Activated B cell treated with CpG ODN at 0.5 μM for 24 hours (primary cell): ENCODE measurements at places on chromosomes 4 and X. TPM values are rescaled to one million over a fixed set of nuclear protein-coding genes. Genes with fewer than 3 reads are reported as not detected.
A peak's percentile ranks its signal among the peaks of the same experiment; 100 is the strongest.

DNA sequence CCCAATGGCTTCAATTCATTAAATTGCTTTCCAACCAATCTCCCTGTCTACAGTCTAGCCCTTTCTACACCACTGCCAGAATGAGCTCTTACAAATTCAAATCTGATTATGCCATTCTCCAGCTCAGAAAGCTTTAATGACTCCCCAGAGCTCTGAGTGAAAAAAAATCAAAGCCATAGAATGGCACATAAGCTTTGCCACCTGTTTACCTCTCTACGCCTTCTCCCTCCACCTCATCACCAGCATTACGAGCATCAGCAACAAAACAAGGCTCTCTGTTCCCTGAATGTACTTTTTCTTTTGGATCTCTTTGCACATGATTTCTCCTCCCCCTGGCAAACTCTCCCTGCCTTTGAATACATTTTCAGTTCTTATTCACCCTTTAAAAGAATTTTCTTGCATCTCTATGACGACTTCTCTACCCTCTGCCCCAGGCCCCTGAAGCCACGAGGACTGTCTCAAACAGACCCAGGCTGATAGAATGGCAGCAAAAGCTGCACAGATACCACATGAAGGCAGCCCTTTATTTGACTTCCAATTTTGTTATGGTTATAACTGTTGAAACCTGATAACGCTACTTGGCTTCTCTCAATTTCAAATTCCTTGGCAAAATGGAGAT is 516.0 kb downstream of the PCDH7 start:
- no peak for DNase-seq
- H3K4me1 ChIP-seq = no peaks in the 10 kb centered on the region
- H3K4me3 ChIP-seq = no peak overlapping the region
- no peaks in the 10 kb centered on the region for H3K27me3 ChIP-seq
- H3K27ac ChIP-seq = no peak overlapping the region

GRCh38 chr4:120672076-120672475 is 250.4 kb downstream of the PRDM5 start:
- H3K36me3 ChIP-seq = no peaks in the 10 kb centered on the region
- H3K4me1 ChIP-seq = no peaks in the 10 kb centered on the region
- no peak overlapping the region for H3K27ac ChIP-seq
- H3K27me3 ChIP-seq = no peaks in the 10 kb centered on the region

- DNase-seq = peak; percentile 69
- no peaks in the 10 kb centered on the region for H3K27me3 ChIP-seq
- H3K4me1 ChIP-seq = peaks cover 14% of the 10 kb centered on the region
- H3K36me3 ChIP-seq = peaks cover 6% of the 10 kb centered on the region
- H3K27ac ChIP-seq = peak within 1 kb of the TSS; percentile 99
- H3K4me3 ChIP-seq = peak within 1 kb of the TSS; percentile 96
Observed at GRCh38 chr4:183504930-183505610, at the start of gene ING2. TSS of gene ING2 (plus strand) at chr4:183505058. CDS start at chr4:183505196, 138 bp downstream.

DNA sequence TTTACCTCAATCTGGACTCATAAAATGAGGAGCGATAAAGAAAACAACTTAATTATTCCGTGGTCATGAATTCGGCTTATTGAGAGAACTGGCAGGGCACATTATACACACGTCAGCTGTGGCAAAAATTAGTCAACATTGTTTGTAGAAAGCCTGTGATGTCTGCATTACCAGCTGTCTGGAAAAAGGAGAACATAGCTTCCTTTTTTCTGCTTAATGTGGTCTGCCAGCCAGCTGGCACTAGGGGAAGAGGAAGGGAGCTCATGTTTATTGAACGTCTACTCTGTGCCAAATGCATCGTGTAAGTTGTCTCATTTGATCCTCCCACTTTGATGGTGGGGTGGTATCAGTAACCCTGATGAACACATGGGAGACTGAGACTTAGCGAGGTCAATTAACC is 367.6 kb downstream of the ARHGAP24 start:
- peaks cover 11% of the 10 kb centered on the region for H3K36me3 ChIP-seq
- H3K4me1 ChIP-seq = peaks cover 26% of the 10 kb centered on the region
- no peaks in the 10 kb centered on the region for H3K27me3 ChIP-seq
- H3K4me3 ChIP-seq = peak overlapping the region; percentile 30

- H3K4me1 ChIP-seq = no peaks in the 10 kb centered on the region
- DNase-seq = no peak
- no peak overlapping the region for H3K27ac ChIP-seq
- H3K27me3 ChIP-seq = peaks cover 3% of the 10 kb centered on the region
- no peak overlapping the region for H3K4me3 ChIP-seq
Observed at GRCh38 chr4:39410415-39410814, 3.7 kb downstream of the KLB start.

DNA sequence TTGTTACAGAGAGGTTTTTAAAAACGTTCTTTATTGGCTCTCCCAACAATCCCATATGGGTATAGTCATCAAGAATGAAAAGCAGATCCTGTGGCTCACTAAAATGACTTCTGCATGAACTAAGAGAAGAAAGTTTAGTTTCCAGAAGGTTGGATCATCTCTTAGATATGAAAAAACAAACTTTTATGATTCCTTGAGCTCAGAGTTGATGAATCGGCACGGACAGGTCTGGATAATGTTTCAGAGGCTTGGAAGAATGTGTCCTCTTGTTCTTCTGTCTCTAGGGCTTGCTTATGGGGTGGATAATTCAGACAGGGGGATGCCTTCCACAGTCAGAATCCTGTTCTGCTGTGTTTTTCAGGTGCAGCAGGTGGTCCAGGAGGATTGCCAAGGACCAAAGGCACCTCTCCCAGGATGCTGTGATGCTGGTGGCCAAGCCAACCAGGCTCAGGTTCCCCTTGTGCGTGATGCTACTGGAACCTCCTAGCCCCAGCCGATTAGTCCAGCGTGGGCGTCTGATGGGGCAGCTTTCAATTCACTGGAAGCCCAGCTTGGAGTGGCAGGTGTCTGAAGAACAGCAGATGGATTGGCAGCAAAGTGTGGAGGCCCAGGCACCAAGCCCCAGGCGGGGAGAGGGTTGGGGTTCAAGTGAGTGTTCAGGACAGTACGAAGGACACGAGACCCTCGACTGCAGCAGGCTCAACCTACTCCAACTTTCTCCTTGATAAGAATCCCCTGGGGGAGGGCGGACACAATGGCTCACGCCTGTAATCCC is 30.3 kb downstream of the CCKAR start:
- peaks cover 5% of the 10 kb centered on the region for H3K27me3 ChIP-seq
- H3K27ac ChIP-seq = no peak overlapping the region
- H3K4me1 ChIP-seq = peaks cover 6% of the 10 kb centered on the region
- DNase-seq = no peak
- H3K36me3 ChIP-seq = no peaks in the 10 kb centered on the region

DNA sequence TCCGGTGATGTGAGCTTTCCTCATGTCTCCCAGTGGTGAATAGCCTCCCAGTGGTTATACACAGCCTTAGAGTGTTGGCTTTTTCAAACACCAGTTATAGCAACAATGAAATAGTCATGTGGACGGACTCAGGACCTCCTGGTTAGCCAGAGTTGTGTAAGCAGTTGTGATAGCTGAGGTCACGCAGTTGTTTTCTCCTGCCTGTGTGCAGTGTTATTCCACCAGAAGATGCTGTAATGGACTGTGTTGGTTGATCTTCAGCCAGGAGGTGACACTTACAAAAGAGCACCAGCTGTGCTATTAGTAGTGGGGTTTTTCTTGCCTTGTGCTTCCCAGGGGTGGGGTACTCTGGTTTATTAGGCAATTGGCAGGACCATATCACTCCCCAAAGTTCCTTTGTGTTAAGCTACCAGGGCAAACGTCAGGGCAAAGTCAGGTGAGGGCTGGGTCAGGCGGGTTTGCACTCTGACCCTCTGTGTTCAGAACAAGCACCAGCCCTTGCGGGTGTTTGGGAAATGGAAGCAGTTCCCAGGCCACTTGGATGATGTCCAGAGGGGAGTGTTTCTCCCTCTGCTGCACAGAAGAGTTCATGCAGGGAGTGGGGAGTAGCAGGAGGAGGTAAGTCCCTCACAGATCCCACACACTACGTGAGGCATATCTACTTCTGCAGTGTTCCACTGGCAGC is 252.6 kb downstream of the TMEM47 start:
- no peak overlapping the region for H3K27ac ChIP-seq
- no peak overlapping the region for H3K4me3 ChIP-seq
- no peaks in the 10 kb centered on the region for H3K4me1 ChIP-seq
- H3K27me3 ChIP-seq = no peaks in the 10 kb centered on the region
- DNase-seq = no peak

GRCh38 chr4:128711361-128711760 is 98.1 kb upstream of the JADE1 start:
- no peaks in the 10 kb centered on the region for H3K36me3 ChIP-seq
- H3K27ac ChIP-seq = no peak overlapping the region
- DNase-seq = no peak
- peaks cover 4% of the 10 kb centered on the region for H3K4me1 ChIP-seq
- no peak overlapping the region for H3K4me3 ChIP-seq

DNA sequence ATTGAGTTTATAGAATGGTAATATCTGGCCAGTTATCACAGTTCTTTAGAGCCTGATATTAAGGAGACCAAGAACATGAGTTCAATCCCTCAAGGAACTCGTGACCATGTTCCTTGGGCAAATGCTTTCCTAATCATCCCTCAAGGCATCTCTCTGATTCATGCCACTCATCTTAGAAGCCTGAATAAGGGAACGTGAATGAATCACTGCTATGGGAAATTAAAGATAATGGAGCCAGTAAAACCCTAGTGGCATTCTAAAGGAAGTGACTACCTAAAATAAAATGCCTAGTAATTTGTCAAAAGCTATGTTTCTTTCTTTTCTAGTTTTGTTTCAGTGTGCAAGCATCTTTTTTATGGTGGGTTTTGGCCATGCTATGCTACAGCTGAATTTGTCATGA is 1161.3 kb downstream of the C4orf33 start:
- no peak for DNase-seq
- no peak overlapping the region for H3K27ac ChIP-seq
- H3K36me3 ChIP-seq = no peaks in the 10 kb centered on the region
- H3K4me3 ChIP-seq = no peak overlapping the region
- no peaks in the 10 kb centered on the region for H3K4me1 ChIP-seq

- H3K27me3 ChIP-seq = no peaks in the 10 kb centered on the region
- no peaks in the 10 kb centered on the region for H3K36me3 ChIP-seq
- H3K4me3 ChIP-seq = peak within 1 kb of the TSS; percentile 81
- peak within 1 kb of the TSS; percentile 24 for H3K27ac ChIP-seq
- H3K4me1 ChIP-seq = peaks cover 31% of the 10 kb centered on the region
- DNase-seq = peak; percentile 58
Observed at GRCh38 chr4:56821381-56822243, at the start of gene SPINK2. TSS of gene SPINK2 (minus strand) at chr4:56821701. CDS start at chr4:56821662, 39 bp downstream.

DNA sequence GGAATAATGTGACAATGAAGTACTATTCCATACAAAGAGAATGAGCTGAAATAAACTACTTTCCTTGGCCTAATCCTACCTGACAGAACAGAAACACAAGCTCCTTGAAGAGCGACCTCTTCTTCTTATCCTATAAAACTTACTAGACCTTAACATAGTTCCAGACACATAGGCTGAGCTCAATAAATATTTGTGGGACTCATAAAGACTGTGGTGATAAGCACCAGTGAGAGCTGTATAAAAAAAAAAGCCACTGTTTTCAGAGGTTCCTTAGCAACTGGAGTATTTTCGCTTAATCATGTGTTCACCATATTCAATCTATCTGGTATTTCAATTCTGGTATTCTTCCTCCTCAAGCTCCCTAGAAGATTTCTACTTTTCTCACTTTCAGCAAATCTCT is 1129.6 kb downstream of the STPG2 start:
- H3K36me3 ChIP-seq = no peaks in the 10 kb centered on the region
- H3K4me3 ChIP-seq = no peak overlapping the region
- no peaks in the 10 kb centered on the region for H3K27me3 ChIP-seq

DNA sequence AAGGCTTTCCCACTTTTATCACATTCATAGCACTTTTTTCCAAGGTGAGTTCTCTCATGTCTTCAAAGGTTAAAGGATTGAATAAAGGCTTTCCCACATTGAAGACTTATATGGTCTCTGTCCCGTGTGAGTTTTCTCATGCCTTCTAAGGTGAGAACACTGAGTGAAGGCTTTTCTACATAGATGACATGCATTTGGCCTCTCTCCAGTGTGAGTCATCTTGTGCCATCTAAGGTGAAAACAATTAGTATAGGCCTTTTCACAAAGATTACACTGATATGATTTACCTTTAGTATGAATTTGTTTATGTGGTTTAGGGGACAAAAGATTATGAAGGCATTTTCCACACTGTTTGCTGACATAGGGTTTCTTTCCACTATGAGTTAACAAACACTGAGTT is 21.2 kb downstream of the USP17L30 start:
- no peak for DNase-seq
- no peaks in the 10 kb centered on the region for H3K36me3 ChIP-seq
- no peak overlapping the region for H3K27ac ChIP-seq
- no peaks in the 10 kb centered on the region for H3K4me1 ChIP-seq
- no peaks in the 10 kb centered on the region for H3K27me3 ChIP-seq

DNA sequence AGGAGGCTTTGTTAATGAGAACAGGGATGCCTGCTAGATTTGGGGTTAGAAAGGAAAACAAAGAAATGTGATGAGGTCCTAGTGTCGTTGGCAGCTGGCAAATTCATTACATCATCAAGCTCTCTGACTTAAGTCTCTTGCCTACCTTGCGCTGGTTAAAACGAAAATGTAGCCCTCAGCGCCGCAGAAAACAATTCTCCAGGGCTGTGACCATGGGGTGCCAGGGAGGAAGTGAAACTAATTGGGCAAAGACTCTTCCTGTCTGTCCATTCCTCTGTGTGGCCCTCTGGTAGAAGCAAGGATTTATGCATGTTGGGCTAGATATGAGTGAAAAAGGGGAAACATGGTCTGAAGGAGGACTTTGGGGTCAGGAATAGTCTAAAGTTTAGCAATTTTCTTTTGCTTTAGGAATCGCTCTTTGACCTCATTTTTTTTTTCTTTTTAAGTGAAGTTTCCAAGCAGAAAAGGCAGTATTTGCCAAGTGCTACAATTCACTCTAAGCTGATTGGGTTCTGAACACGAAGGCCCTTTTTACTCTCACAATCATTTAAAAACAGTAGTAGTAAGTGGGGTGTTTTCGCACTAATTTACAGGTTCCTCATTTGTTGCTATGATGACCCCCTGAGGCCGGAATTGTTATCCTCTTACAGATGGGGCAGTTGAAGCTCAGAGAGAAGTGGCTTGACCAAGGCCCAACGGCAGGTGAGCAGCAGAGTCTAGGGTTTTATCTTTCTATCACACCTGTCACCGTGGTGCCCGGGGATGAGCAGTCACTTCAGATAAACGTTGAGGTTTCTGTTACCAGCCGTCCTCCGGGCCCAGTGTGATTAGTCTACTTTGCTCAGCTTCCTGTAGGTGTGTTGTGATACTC is 27.3 kb upstream of the CHRNA9 start:
- DNase-seq = peak; percentile 53
- no peaks in the 10 kb centered on the region for H3K27me3 ChIP-seq
- H3K4me1 ChIP-seq = peaks cover 85% of the 10 kb centered on the region
- H3K4me3 ChIP-seq = peak overlapping the region; percentile 68

GRCh38 chr4:74096265-74096980 is 2.6 kb downstream of the CXCL2 start:
- peaks cover 38% of the 10 kb centered on the region for H3K27me3 ChIP-seq
- no peak for DNase-seq
- no peak overlapping the region for H3K27ac ChIP-seq
- no peaks in the 10 kb centered on the region for H3K36me3 ChIP-seq

- H3K4me3 ChIP-seq = no peak overlapping the region
- no peak for DNase-seq
- H3K36me3 ChIP-seq = no peaks in the 10 kb centered on the region
- no peak overlapping the region for H3K27ac ChIP-seq
- H3K4me1 ChIP-seq = no peaks in the 10 kb centered on the region
Observed at GRCh38 chr4:181739031-181739430, 504.2 kb upstream of the TENM3 start.

The NSUN7 gene
- 1.4 and 1.6 TPM in 2 replicates for total RNA-seq

The MAB21L2 gene
- total RNA-seq = not detected in 2 replicates

The GYPA gene
- total RNA-seq = 0.66 TPM in 1 of 2 replicates, not detected in the other

The TIGD4 gene
- total RNA-seq = 0.24 and 0.44 TPM in 2 replicates

The EPHA5 gene
- total RNA-seq = not detected in 2 replicates

The OPRPN gene
- not detected in 2 replicates for total RNA-seq

The CDX4 gene
- not detected in 2 replicates for total RNA-seq
